Lower lobe of right lung (tissue), 2 donors: ENCODE measurements at places on chromosomes 7 and 10.

- no peaks in the 10 kb centered on the region for H3K4me1 ChIP-seq
- H3K36me3 ChIP-seq = no peaks in the 10 kb centered on the region
- DNase-seq = peak; percentile 28
- no peak overlapping the region for H3K4me3 ChIP-seq
- peaks cover 5% of the 10 kb centered on the region for H3K27me3 ChIP-seq
Measured at GRCh38 chr10:69662901-69663300, 32.9 kb downstream of the FAM241B start.

GRCh38 chr10:112365014-112365432, 8.9 kb upstream of the ACSL5 start:
- no peak overlapping the region for H3K4me3 ChIP-seq
- peaks cover 41% of the 10 kb centered on the region for H3K4me1 ChIP-seq
- DNase-seq = no peak

DNA sequence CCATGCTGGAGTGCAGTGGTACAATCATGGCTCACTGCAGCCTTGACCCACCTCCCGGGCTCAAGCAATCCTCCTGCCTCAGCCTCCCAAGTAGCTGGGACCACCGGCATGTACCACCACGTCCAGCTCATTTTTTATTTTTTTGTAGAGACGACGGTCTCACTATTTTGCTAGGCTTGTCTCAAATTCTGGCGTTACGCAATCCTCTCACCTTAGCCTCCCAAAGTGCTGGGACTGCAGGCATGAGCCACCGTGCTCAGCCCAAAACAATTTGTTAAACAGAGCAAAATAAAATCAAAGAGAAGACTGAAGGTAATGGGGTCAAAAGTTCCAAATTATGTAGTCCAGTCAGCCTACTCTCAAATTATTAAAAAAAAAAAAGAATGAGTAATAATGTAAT, 8.7 kb upstream of the JMJD1C start:
- H3K36me3 ChIP-seq = no peaks in the 10 kb centered on the region
- peaks cover 12% of the 10 kb centered on the region for H3K4me1 ChIP-seq
- H3K27me3 ChIP-seq = no peaks in the 10 kb centered on the region

GRCh38 chr10:30420766-30421165, 13.2 kb upstream of the MAP3K8 start:
- no peaks in the 10 kb centered on the region for H3K36me3 ChIP-seq
- no peaks in the 10 kb centered on the region for H3K27me3 ChIP-seq
- H3K4me1 ChIP-seq = peaks cover 40% of the 10 kb centered on the region
- DNase-seq = no peak
- H3K4me3 ChIP-seq = no peak overlapping the region

DNA sequence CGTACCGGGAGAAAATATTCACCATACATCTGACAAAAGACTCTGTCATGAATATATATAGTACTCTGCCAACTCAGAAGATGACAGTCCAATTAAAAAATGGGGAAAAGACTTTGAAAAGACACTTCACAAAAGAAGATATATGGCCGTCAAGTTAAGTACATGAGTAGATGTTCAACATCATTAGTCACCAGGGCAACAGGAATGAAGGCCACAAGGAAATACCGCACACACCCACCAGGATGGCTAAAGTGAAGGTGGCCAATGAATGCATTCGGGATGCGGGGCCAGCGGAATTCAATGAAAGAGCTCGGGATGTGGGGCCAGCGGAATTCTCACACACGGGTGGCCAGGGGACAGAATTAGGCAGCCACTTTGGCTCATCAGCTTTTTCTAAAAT, 42.2 kb downstream of the MAD1L1 start:
- H3K4me1 ChIP-seq = no peaks in the 10 kb centered on the region
- no peak for DNase-seq
- H3K27me3 ChIP-seq = no peaks in the 10 kb centered on the region
- no peak overlapping the region for H3K27ac ChIP-seq

DNA sequence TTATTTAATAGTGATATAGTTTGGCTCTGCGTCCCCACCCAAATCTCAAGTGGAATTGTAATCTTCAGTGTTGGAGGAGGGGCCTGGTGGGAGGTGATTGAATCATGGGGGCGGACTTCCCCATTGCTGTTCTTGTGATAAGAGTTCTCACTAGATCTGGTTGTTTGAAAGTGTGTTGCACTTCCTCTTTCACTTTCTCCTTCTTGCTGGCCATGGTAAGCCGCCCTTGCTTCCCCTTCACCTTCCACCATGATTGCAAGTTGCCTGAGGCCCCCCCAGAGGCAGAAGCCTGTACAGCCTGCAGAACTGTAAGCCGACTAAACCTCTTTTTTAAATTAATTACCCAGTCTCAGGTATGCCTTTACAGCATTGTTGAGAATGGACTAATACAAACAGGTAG, 101.4 kb downstream of the MTPAP start:
- H3K4me1 ChIP-seq = no peaks in the 10 kb centered on the region
- no peak overlapping the region for H3K27ac ChIP-seq
- H3K36me3 ChIP-seq = no peaks in the 10 kb centered on the region

DNA sequence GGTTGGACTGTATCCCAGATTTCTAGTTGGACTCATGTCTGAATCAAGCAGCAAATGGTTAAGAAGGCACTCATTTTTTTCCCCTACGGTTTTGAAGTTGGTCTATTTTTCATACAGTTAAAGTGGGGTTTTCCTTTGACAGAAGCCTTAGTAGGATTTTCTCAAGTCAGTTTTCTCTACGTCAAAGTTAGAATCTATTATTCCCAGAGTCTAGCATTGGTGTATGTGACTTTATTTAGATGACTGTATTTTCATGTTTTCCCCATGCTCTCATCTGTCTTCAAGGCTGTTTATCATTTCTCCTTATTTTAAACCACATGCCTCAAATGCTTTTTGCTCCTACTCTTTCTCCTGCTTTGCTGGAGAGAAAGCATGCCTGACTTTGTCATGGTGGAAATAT, 623.2 kb downstream of the CCSER2 start:
- no peaks in the 10 kb centered on the region for H3K27me3 ChIP-seq
- no peak overlapping the region for H3K4me3 ChIP-seq
- no peak for DNase-seq
- H3K4me1 ChIP-seq = no peaks in the 10 kb centered on the region
- no peak overlapping the region for H3K27ac ChIP-seq

DNA sequence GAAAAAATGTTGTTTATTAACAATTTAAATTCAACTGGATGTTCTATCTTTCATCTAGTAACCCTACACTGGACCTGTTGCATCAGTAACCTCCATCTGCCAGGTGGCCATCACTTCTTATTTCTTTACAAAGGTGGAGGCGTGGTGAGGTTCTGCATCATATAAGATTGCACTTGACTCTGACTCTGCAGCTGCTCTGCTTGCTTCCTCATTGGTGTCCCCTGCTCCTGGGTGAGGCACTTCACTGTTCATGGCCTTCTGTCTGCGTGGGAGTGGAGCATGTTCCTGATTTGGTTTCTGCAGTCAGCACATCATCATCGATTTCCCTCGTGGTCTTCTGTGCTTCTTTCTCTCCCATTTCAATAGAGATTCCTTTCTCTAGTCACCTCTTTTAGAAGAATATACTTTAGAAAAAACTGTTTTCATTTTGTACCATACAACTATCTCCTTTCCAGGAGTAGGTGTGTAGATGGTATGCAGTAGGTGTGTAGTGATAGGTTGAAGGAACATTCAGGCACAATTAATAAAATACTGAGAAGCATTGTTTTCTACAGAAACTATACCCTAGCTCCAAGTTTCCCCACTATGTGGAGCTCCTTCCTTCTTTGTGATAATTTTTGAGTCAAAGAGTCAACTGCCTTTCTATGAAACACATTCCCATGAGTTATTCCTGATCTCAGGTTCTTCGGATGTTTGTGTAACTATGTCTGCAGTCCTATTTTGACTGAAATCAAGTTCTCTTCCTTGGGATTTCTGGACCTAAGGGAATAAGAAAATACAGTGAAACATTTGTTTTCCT, 231.7 kb upstream of the CNTNAP2 start:
- DNase-seq = no peak
- H3K27ac ChIP-seq = no peak overlapping the region
- no peaks in the 10 kb centered on the region for H3K4me1 ChIP-seq
- H3K4me3 ChIP-seq = no peak overlapping the region

GRCh38 chr10:69406816-69407580, 9.7 kb downstream of the TACR2 start:
- peaks cover 33% of the 10 kb centered on the region for H3K4me1 ChIP-seq
- H3K27me3 ChIP-seq = no peaks in the 10 kb centered on the region
- no peak for DNase-seq
- H3K36me3 ChIP-seq = peaks cover 12% of the 10 kb centered on the region
- no peak overlapping the region for H3K4me3 ChIP-seq

GRCh38 chr7:158255558-158255957, 332.1 kb downstream of the PTPRN2 start:
- H3K4me3 ChIP-seq = no peak overlapping the region
- DNase-seq = no peak
- no peaks in the 10 kb centered on the region for H3K27me3 ChIP-seq
- H3K27ac ChIP-seq = no peak overlapping the region
- H3K36me3 ChIP-seq = no peaks in the 10 kb centered on the region

DNA sequence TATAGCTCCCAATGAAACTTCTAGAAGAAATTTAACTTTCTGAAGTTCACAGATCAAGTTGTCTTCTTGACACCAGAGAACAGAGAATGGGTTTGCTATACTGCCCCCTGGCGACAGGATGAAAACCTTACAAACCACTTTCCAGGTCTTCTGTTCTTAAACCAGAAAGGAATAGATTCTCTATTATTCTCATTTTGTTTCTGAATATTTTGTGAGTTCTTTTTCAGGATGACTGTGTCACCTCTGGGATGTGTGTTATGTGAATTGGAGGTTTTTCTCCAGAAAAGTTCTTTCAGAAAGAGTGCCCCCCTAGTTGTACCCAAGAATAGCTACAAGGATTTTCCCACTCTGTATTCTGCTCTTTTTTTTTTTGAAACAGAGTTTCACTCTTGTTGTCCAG, 6.3 kb downstream of the IFT22 start:
- no peak for DNase-seq
- peaks cover 33% of the 10 kb centered on the region for H3K36me3 ChIP-seq
- no peaks in the 10 kb centered on the region for H3K4me1 ChIP-seq
- H3K27ac ChIP-seq = no peak overlapping the region
- no peak overlapping the region for H3K4me3 ChIP-seq
- H3K27me3 ChIP-seq = no peaks in the 10 kb centered on the region

DNA sequence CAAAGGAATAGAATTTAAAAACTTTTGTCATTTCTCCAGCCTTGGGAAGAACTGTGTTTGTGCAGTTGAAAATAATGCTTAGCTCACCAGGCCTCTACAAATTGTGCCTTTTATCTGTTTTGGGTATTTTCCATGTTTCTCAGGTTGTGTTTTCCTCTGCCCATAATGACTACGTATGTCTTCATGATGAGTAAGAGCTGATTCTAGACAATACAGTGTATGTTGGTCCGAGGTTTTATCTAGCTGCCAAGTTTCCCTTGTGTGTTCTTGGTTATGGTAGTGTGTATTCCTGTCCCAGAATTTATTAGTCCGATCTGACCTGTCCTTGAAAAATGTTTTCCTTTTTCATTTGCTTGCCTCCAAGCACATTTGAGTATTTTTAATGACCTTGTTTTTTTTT, 83.7 kb upstream of the GLCCI1 start:
- no peak overlapping the region for H3K4me3 ChIP-seq
- H3K27me3 ChIP-seq = no peaks in the 10 kb centered on the region
- no peak overlapping the region for H3K27ac ChIP-seq

GRCh38 chr10:104139221-104139620, 17.2 kb downstream of the SFR1 start:
- H3K36me3 ChIP-seq = no peaks in the 10 kb centered on the region
- no peak overlapping the region for H3K4me3 ChIP-seq
- DNase-seq = no peak
- no peaks in the 10 kb centered on the region for H3K4me1 ChIP-seq

DNA sequence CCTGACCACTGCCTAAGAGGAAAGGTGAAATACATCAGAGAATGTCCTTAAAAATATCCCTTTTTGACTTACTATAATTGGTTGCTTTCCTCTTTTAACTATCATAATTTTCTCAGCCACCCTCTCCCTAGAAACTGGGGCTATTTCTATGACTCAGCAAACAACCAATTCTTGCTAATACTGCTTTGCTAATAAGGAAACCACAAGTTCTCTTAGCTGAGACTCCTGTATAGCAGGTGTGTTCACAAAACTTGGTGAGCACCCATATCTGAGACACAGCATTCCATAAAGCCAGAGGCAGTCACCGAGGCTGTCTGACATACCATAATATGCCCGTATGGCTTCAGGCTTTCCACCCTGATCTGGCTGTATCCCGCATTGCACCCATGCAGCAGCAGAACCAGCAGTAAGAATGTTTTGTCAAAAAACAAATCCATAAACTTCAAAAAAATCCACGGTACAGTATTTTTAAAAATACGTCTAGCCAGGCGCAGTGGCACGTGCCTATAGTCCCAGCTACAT, 191.7 kb upstream of the C7orf33 start:
- peaks cover 17% of the 10 kb centered on the region for H3K27me3 ChIP-seq
- DNase-seq = no peak
- H3K27ac ChIP-seq = no peak overlapping the region
- H3K36me3 ChIP-seq = no peaks in the 10 kb centered on the region

- H3K36me3 ChIP-seq = no peaks in the 10 kb centered on the region
- H3K4me3 ChIP-seq = no peak overlapping the region
- H3K27me3 ChIP-seq = no peaks in the 10 kb centered on the region
- H3K4me1 ChIP-seq = no peaks in the 10 kb centered on the region
- no peak for DNase-seq
- H3K27ac ChIP-seq = no peak overlapping the region
Measured at GRCh38 chr7:48427671-48428070, 256.4 kb downstream of the ABCA13 start.

GRCh38 chr10:123380491-123381085, 226.4 kb downstream of the BUB3 start:
- no peaks in the 10 kb centered on the region for H3K27me3 ChIP-seq
- no peak overlapping the region for H3K27ac ChIP-seq
- H3K4me3 ChIP-seq = no peak overlapping the region
- H3K36me3 ChIP-seq = no peaks in the 10 kb centered on the region

GRCh38 chr10:6473430-6473829, 106.6 kb downstream of the PRKCQ start:
- H3K4me1 ChIP-seq = no peaks in the 10 kb centered on the region
- peaks cover 4% of the 10 kb centered on the region for H3K36me3 ChIP-seq
- no peak for DNase-seq
- no peak overlapping the region for H3K4me3 ChIP-seq
- H3K27ac ChIP-seq = no peak overlapping the region

GRCh38 chr7:86747698-86748097, 104.0 kb downstream of the GRM3 start:
- H3K4me3 ChIP-seq = no peak overlapping the region
- no peaks in the 10 kb centered on the region for H3K4me1 ChIP-seq
- H3K27ac ChIP-seq = no peak overlapping the region
- DNase-seq = no peak
